ENCODE measurements at places on chromosomes 1 and 21. TPM values are rescaled to one million over a fixed set of nuclear protein-coding genes. Genes with fewer than 3 reads are reported as not detected.

The GNG4 gene
- total RNA-seq: not detected

DNA sequence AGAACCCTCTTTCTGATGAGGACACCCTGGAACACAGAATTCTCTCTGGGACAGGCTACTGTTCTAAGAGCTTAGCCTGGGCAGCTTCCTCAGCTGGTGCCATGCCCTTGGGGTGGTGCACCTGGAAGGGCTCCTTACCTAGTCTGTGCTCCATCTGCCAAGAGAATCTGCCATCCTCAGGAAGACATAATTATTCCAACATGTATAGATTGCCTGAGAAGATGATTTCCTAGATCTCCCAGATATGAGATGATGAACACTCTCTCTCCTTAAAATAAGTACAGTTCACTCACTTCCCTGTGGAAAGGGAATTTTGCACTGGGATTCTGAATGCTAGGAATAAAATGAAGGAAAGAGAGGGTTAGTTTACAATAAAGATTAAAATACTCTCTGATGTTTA is 87.6 kb downstream of the NENF start:
- DNase-seq: no peak

- no peak for DNase-seq
Observed at GRCh38 chr1:50631161-50631560, 207.9 kb upstream of the DMRTA2 start.

- DNase-seq: no peak
Observed at GRCh38 chr1:190250368-190250767, 227.3 kb downstream of the BRINP3 start.

All from endothelial cell of umbilical vein (primary cell).